WTC11 (cell line): ENCODE measurements at places on chromosomes 6 and 20.
A peak's percentile ranks its signal among the peaks of the same experiment; 100 is the strongest.

GRCh38 chr20:57899554-57899953, 189.7 kb upstream of the PMEPA1 start:
- H3K4me3 ChIP-seq: no peak overlapping the region
- DNase-seq: no peak
- peaks cover 12% of the 10 kb centered on the region for H3K4me1 ChIP-seq
- no peak overlapping the region for H3K27ac ChIP-seq
- no peaks in the 10 kb centered on the region for H3K36me3 ChIP-seq
- no peaks in the 10 kb centered on the region for H3K27me3 ChIP-seq

DNA sequence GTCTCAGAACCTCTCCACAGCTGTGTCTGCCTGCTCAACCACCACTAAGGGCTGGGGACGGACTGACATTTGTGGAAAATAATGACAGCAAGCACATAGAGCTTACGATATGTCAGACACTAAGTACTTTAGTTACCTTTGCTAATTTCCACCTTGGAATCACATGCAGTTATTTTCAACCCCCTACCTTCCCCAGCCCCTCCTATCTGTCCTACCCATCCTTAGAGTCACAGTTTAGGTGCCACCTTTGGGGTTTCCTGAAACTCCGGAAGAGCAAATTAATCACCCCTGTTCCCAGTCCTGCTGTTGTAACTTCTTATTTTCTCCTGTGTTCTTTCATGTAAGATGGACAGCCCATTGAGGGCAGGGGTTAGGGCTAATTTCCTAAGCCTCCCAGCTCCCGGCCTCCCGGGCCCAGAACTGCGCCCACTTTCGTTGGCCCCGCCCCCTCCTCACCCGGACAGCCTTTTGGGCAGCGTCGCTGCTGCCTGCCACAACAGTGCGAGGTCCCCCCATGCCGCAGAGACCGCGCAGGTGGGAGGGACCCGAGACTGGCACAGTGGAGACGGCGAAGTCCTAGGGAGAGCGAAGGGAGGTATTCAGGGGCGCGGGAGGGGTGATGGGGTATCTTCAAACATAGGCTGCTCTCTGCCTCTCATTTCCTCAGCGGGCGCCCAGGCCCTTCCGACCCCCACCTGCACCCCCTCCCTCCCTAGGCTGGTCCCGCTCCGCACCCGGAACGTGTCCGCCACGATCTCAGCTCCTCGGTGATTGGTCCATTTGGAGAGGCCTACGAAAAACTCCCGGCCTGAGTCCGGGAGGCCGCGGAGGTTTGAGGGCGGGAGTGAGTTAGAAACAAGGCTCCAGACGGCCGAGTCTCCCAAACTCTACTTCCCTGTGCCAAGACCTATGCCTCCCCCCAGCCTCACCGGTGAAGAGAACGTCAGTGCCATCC, 1.1 kb downstream of the DDAH2 start:
- peaks cover 16% of the 10 kb centered on the region for H3K4me1 ChIP-seq
- no peaks in the 10 kb centered on the region for H3K27me3 ChIP-seq
- H3K36me3 ChIP-seq: peaks cover 27% of the 10 kb centered on the region
- no peak overlapping the region for H3K27ac ChIP-seq
- DNase-seq: no peak

- H3K27ac ChIP-seq: 0 out of 2 replicates have a peak overlapping the region, but pooled peaks have one; percentile 0
- H3K4me3 ChIP-seq: no peak overlapping the region
- H3K4me1 ChIP-seq: peaks cover 18% of the 10 kb centered on the region
- no peaks in the 10 kb centered on the region for H3K27me3 ChIP-seq
Measured at GRCh38 chr6:119329794-119330180, 19.8 kb downstream of the MAN1A1 start.

GRCh38 chr6:41717392-41717736, 18.0 kb downstream of the TFEB start:
- H3K4me3 ChIP-seq: no peak overlapping the region
- no peak for DNase-seq
- H3K4me1 ChIP-seq: no peaks in the 10 kb centered on the region
- no peak overlapping the region for H3K27ac ChIP-seq
- no peaks in the 10 kb centered on the region for H3K27me3 ChIP-seq

DNA sequence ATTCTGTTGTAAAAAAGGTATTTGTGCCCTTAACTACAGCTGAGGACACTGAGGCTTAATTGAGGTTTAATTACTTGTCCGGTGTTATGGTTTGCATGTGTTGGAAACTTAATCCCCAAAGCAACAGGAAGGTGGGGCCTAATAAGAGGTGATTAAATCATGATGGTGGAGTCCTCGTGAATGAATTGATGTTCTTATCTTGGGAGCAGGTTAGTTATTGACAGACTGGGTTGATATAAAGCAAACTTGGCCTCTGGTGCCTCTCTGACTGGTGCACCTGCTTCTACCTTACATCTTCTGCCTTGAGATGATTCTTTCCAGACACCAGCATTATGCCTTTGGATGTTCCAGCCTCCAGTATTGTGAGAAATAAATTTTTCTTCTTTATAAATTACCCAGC, 306.5 kb upstream of the HS3ST5 start:
- no peak overlapping the region for H3K4me3 ChIP-seq
- no peaks in the 10 kb centered on the region for H3K36me3 ChIP-seq
- no peaks in the 10 kb centered on the region for H3K27me3 ChIP-seq
- no peak for DNase-seq

DNA sequence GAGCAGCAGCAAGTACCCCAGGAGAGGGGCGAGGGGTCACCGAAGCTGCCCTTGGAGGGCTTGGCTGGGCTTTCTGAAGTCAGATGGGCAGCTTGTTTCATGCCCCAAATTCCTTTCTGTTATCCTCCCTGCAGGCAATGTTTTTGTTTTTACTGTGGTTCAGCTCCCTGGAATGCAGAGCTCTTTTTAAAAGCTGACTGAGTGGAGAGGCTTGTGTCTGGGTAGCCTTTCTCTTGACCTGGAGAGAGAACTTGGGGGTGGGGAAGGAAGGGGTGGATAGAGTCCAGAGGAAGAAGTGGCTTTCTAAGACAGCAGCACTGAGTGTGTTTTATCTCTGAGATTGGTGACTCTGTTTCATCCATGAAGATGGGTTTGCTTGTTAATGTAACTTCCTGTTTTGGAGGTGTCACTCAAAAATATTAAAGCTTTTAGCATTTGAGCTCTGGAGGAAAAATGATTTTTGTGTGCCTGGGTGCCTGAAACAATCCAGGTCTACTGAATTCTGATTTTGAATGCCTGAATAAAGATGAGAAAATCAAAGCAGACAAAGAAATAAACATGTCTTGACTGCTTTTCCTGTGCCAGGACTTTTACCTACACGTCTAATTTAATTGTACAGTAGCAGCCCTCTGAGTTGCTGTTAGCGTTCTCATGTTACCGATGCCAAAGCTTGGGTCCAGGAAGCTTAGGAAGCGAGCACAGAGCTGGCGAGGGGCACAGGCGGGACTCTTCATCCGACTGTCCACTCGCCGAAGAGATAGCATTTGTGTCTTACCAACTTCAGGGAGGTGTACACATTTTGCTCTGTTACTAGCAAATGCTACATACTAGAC, 78.2 kb upstream of the EEF1E1 start:
- H3K27ac ChIP-seq: peak overlapping the region; percentile 96
- DNase-seq: no peak
- peaks cover 11% of the 10 kb centered on the region for H3K36me3 ChIP-seq
- H3K4me3 ChIP-seq: peak overlapping the region; percentile 51
- H3K4me1 ChIP-seq: peaks cover 28% of the 10 kb centered on the region
